ENCODE measurements at places on chromosomes 2 and 18. TPM values are rescaled to one million over a fixed set of nuclear protein-coding genes. Genes with fewer than 3 reads are reported as not detected.

DNA sequence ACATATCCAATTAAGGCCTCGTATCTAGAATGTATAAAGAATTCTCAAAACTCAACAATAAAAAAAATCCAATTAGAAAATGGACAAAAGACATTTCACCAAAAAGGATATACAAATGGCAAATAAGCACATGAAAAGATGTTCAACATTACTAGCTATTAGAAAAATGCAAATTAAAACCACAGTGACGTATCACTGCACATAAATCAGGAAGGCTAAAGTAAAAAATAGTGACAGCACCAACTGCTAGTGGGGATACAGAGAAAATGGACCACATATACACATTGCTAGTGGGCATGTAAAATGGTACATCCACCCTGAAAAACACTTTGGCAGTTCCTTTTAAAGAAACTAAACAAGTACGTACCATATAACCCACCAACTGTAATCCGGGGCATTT, 59.7 kb downstream of the SMAD4 start:
- ATAC-seq, result no peak

The NOSTRIN gene
- total RNA-seq, result 17.0 TPM

DNA sequence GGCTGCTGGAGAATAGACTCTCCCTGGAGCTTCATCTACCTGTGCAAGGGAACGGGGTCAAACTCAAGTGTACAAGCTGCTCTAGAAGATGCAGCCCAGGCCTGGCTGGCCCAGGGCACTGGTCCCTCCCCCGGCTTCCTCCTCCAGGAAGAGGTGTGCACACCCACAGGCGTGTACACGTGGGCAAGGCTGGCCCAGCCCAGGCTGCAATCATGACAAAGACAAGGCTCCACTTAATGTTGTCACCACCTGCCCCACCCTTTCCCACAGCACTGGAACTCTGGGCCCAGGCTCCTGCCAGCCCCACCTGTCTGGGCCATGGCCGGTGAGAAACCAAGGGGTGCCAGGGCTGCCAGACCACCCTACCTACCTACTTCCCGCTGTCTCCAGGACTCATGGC, 29.6 kb upstream of the ALPP start:
- no peak for ATAC-seq

DNA sequence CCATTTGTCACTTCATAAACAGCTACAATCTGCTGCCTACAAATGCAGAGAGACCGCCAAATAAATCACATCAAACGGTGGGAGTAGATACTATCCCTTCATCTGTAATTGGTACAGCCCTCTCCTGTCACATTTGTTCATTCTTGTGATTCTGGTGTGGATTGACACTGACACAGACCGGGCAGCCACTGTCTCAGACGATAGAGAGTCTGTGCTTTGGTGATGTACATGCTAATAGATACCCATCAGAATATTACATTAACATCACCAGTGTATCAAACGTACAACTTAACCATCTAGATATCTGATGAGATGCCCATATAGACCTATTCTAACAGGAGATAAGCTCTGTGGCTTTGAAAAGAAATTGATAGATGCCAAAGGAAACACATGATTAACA, 419.7 kb upstream of the ZEB2 start:
- no peak for ATAC-seq

DNA sequence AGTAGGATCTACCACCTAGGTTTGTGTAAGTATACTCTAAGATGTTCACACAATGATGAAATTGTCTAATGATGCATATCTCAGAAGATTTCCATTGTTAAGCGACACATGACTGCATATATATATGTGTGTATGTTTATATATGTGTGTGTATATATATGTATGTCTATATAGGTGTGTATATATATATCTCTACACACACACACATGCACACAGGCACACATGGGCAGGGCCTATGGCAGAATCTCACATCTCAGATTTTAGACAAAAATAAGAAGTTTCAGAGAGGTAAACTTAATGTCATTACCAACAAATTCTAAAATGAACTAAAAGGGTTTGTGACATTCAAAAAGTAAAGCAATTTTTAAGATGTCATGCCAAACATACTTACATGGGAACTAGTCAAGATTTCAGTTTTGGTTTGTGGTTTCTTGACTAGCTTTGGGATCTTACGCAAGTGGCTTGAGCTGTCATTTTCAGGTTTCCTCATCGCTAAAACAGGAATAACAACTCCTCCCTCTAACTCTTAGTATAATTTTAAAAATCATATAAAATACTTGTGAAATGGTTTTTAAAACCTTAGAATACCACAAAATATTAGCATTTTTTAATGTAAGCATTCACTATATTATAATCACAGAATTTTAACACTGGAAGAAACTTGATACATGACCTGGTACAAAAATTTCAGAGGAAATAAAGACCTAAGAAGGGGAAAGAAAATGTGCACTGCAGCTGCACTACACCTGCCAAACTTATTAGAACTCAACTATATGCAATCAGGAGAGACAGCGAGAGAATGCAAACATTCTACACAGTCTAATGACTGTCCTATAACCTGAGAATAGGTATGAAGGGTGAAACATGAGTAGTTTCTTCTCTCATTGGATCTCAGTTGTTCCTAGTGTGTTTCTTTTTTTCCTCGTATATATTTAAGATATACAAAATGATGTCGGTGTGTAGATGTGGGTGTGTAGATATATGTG, 75.7 kb downstream of the TTC21B start:
- ATAC-seq, result no peak

All from gastroesophageal sphincter (tissue), 4 donors.